Stimulated activated CD4-positive, alpha-beta T cell treated with anti-CD3 and anti-CD28 coated beads, Interleukin-15, amount 100 ng/mL, for 1 hour (primary cell): ENCODE measurements at places on chromosomes 13 and 19.

DNA sequence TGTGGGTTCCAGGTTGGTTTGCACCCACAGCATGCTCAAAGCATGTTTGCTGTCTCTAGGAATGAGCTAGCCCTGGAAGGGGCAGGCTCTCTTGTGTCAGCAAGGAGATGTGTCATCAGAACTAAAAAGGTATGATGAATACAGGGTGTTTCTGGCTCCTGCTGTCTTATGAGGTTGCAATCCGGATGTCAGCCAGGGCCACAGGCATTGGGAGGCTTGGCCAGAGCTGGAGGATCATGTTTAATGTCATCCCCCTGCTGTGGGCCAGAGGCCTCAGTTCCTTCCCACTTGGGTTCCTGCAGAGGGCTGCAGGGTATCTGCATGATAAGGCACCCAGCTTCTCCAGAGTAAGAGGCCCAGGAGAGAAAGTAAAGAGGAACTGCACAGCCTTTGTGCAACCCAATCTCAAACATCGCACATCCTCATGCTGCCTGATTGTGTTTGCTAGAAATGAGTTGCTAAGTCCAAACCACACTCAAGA lies 193.6 kb downstream of the COL4A1 start:
- no peak for DNase-seq

DNA sequence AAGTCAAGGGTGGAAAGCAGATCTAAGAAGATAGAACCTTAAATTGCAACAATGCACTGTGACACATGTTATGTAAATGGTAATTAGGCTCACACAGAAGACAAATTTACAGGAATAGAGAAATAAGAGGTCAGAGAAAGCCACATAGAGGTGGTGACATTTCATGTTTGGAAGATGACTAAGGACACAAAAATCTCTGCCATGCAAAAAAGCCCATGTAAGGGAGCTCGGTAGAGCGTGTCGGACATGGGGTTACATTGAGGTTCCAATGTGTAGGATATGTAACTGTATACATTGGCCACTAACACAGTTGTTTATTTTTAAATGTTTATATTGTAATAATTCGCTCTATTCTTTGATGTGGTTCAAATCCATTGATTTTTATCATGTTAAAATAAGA lies 33.7 kb downstream of the SUGT1 start:
- DNase-seq, result no peak

GRCh38 chr13:31495336-31495735 lies 244.0 kb upstream of the RXFP2 start:
- no peak for DNase-seq

- no peak for DNase-seq
These were observed 33.0 kb downstream of the GJA3 start for GRCh38 chr13:20127562-20128458.

GRCh38 chr19:42402376-42403116 lies 12.4 kb upstream of the CNFN start:
- DNase-seq, result no peak

GRCh38 chr13:95382411-95382810 lies 81.2 kb upstream of the ABCC4 start:
- DNase-seq, result no peak

- no peak for DNase-seq
These were observed 17.7 kb downstream of the INTS6 start for GRCh38 chr13:51435002-51435578.

GRCh38 chr13:34696296-34696695 lies 245.8 kb upstream of the NBEA start:
- DNase-seq, result no peak

- DNase-seq, result no peak
These were observed 9.7 kb upstream of the SLC35E1 start for GRCh38 chr19:16581971-16582343.

- DNase-seq, result no peak
These were observed 7.3 kb upstream of the FFAR1 start for GRCh38 chr19:35340431-35340830.

- no peak for DNase-seq
These were observed 13.1 kb upstream of the SCEL start for GRCh38 chr13:77522444-77522843.

DNA sequence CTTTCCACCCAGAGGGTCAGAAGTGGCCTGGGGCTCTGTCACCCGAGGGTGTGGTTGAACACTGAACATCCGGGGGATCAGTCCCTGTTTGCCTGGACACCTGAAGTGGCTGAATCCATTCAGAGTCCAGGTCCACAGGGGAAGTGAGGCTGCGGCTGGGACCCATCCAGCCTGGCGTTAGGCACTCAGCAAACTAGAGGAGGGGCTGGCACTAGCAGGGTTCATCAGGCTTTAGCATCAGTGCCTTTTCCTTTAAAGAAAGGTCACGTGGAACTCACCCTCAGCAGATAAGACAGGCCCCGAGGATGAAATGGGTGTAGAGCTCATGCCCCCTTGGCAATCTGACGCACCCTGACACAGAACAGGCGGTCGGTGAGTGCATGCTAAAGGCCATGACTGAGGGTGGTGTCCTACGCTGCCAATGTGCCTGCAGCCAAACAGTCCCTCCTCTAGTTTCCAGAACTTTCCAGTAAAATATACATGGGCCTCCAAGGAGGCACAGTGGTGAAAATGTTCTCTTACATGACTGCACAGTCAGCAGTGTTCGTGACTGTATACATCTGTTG lies 72.4 kb upstream of the ARHGEF7 start:
- no peak for DNase-seq

- no peak for DNase-seq
These were observed 577.9 kb downstream of the LMO7 start for GRCh38 chr13:76214001-76214400.
